GM04503 (cell line): ENCODE measurements at places on chromosomes 3 and 15.

GRCh38 chr15:100189319-100189718 is 152.5 kb downstream of the ADAMTS17 start:
- DNase-seq, result no peak

GRCh38 chr3:65507437-65507836 is 531.3 kb downstream of the MAGI1 start:
- no peak for DNase-seq

DNA sequence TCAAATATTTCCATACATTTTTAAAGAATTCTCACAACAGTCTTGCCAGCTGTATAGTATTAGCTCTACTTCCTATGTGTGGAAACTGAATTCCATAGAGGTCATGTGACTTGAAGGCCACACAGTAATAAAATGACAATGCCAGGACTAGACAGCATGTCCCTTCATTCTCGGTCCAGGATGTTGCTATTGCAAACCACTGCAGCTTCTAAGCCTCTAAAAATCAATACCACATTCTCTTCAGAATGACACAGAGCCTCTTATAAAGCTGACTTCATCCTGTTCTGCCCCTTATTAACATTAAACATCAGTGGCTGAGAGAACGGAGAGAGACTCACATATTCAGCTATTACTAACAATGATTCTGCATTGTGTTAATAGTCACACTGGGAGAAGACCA is 240.3 kb upstream of the PEX5L start:
- no peak for DNase-seq

- no peak for DNase-seq
Observed at GRCh38 chr15:101288905-101289513, 6.0 kb downstream of the SNRPA1 start.
